ENCODE measurements at places on chromosomes 11 and 22.

DNA sequence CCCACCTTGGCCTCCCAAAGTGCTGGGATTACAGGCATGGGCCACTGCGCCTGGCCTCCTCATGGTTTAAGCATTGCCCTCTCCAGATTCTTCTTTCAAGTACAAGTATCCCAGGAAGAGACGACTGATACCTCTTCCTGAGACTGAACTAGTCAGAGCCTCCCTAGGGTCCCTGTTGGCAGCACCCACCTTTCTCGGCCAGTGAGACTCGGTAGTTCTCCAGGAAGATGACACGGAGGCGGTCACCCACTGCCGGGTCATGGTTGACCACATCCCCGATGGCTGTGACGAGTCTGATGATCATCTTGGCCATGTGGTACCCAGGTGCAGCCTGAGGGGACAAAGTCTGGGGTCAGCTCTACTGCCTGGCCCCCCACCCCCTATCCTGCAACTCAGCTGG is 7.2 kb upstream of the RASGRP2 start:
- DNase-seq = no peak

DNA sequence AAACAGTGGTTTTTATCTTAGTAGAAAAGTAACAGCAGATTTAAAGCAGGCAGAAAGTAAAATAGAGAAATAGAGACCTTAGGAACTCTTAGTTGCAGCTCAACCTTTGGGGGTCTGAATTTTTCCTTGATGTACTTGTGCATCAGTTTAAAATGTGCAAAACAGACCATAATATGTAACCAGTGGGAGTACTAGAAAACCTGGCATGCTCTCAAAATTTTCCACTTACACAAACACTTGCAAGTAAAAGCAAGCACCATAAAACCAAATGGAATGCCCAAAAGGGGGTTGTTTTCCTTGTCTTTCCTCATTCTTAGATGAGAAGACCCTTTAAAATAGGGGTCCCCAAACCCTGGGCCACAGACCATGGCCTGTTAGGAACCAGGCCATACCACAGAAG is 12.9 kb upstream of the MRGPRE start:
- DNase-seq = no peak

- no peak for DNase-seq
These were observed 79.0 kb downstream of the LDLRAD3 start for GRCh38 chr11:36022882-36023281.

GRCh38 chr11:119332111-119332765 is 2.1 kb upstream of the RNF26 start:
- no peak for DNase-seq

DNA sequence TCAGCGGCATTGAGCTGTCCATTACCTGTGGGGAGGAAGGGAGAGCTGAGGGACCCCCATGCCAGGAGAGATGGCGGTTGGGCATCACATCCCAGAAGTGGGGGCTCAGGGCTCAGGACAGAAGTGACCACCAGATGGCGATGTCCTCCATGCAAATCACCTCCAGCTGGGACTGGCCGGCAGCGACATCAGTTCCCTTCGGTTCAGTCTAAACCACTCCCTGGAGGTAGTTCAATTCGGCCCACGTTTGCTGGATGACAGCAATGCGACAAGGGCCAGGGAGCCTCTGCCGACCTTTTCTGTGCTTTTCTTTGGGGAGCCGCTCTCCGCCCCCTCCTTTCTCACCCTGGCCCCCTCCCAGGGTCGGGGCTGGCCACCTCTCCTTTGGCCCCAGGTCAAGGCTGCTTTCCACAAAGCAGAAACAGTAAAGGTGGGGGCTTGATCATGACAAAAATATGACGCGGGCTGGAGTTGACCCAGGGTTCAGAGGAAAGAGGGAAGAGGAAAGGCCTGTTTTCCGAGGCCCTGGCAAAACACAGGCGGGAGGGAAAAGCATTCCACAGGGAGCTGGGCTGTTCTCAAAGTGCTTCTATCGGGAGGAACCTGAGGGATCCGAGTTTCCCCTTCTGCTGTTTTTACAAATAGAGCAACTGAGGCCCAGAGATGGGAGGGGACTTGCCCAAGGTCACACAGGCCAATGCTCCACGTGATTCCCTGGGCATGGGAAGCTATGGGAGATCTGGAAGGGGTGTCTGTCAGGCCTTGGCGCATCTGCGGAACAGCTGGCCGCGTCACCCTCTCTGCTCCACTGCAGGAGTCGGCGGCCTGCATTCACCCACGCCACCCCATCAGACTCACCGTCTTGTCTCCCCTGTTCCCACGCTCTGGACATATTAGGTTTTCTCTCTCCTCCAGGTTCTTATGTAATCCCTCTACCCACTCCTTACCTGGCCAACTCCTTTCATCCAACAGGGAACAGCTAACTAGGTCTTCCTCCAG is 54.7 kb downstream of the FBXO7 start:
- peak; percentile 16 for DNase-seq

- DNase-seq = no peak
These were observed 39.6 kb downstream of the ARRB1 start for GRCh38 chr11:75311858-75312288.

DNA sequence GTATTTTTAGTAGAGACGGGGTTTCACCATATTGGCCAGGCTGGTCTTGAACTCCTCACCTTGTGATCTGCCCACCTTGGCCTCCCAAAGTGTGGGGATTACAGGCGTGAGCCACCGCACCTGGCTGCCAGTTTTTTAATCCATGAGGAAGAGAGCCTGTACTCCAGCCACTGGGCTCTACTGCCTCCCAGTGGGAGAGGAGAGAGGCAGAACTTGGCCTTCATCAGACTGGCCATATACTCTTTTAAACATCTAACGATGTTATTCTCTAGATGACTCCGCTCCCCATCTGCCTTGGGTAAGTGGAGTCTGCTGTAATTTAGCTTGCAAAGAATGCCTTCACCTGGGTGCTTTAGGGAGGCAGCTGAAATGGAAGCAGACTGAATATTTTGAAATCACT is 34.6 kb downstream of the SLC6A5 start:
- no peak for DNase-seq

DNA sequence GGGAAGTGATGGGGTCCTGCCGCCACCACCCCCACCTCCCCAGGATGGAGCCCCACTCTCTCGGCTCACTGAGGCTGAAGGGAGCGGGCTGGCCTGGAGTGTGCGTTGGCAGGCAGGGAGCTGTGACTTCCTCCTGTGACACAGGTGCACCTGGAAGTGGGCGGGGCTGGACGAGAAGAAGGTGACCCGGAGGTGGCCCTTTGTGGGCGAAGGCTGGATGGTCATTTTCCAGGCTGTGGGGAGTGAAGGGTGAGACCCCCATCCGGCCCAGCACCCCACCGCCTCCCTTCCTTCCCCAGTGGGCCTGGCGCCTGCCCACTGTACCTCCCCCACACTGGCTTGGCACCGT is 15.3 kb downstream of the IL17REL start:
- DNase-seq = no peak

- no peak for DNase-seq
These were observed 368.6 kb downstream of the TBC1D22A start for GRCh38 chr22:47130883-47131631.

DNA sequence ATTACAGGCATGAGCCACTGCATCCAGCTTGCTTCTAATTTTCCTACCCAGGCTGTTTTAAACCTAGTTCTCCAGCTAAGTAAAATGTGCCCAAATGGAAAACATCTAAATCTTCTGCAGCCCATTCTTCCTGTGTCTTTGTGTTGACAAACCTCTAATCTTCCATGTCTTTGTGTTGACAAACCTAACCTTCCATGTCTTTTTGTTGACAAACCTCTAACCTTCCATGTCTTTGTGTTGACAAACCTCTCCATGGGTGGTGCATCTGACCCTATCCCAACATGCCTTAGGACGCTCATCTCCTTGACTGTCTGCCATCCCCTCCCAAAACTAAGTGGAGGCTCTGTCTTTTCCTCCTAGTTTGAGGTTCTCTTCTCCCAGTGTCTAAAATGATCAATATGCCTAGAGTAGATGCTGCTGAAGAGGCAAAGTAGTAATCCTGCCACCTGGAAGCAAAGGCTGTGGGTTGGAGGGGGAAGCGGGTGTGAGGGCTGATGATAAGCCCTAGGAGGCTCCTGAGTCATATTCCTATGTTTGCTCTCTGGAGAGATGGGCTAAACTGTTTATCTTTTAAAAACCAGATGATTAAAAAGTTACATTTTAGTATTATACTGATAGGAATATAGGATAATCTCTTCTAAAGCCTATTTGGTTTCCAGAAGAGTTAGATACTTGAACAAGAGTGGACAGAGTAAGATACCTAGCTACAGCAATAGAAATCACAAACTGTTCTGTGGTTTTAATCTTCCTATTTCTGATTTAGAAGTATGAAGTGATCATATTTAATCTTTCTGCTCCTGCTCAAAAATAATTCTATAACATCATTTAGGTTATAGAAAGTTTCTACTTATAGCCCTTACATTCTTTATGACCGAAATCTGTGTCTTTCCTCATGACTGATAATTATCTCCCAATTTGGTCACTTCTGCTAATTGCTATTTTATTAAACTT is 7.9 kb downstream of the FEN1 start:
- DNase-seq = no peak

DNA sequence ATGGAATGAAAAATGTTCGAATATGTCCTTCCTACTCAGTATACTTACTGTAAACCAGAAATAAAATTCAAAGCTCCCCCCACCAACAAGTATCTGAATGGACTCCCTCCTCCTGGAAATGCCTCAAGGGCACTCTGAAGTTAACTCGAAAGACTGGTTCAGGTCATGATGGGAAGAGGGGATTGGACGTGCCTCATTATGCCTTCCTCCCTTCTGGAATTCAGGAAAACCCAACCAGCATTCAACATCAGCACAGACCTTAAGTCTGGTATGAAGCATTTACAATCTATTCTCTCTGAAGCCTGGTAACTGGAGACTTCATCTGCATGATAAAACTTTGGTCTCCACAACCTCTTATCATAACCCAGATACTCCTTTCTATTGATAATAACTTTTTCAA is 428.3 kb upstream of the RAG2 start:
- DNase-seq = no peak

DNA sequence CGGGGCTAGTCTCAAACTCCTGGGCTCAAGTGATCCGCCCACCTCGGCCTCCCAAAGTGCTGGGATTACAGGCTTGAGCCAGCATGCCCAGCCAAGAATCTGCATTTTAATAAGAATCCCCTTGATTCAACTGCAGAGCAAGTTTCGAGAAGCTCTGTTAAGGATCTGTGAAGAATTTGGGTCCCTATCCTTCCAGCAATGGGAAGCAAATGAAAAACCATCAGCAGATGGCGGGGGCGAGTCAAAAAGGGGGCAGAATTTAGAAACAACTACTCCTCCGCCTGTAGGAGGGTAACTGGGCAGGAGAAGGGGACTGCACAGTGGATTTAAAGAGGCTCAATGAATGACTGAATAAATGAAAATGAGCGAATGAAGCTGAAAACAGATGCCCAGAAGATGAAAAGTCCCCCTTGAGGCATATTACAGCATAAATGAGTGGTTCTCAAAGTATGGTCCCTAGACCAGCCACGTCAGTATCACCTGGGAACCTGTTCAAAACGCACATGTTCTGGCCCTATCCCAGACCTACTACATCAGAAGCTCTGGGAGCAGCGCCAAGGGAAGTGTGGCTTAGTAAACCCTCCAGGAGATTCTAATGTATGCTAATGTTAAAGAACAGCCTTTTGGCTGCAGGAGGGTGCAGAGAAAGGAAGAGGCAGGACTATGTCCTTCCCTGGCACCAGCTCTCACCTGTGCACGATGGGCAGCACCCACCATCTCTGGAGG is 15.0 kb downstream of the VWCE start:
- DNase-seq = no peak

DNA sequence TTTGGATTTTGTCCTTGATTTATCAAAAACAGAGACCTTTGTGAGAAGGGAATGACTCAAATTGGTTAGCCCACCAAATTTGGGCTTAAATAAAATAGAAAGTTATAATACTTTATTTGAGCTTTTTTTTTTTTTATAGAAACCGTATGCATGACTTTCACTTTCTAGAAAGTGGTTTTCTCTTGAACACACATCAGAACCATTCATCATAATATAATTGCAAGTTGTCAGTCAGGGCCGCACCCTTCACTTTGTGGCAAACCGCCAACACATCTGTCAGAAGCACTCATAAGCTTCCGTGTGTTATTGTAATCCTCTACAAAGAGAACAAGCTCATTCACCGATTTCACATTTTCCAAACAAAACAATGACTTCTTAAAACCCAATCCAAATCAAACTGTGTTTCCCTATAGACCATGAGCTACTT is 76.1 kb downstream of the SOX6 start:
- DNase-seq = no peak

GRCh38 chr11:14315130-14315529 is 43.9 kb downstream of the RRAS2 start:
- DNase-seq = no peak

- peak; percentile 18 for DNase-seq
These were observed 107.8 kb downstream of the FAR1 start for GRCh38 chr11:13776134-13776815.

- no peak for DNase-seq
These were observed 11.1 kb downstream of the GDPD5 start for GRCh38 chr11:75514596-75514995.

DNA sequence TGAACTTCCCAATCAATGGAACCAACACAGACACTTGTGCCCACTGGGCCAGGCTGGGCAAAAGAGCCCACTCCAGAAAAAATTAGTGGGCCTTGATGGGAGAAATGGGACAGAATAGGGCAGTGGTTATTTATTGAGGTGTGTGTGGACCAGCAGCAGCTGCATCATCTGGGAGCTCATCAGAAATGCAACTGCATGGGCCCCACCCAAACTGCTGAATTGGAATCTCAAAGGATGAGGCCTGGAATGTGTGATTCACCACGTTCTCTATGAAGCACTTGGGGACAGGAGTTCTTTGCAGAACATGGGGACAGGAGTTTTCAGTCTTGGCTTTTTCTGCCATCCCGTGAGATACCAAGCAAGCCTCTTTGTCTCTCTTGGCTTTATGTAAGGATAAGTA is 255.6 kb upstream of the PLET1 start:
- DNase-seq = no peak

Data from stimulated activated CD8-positive, alpha-beta memory T cell treated with anti-CD3 and anti-CD28 coated beads, Interleukin-4, amount 100 ng/mL, for 4 hours (primary cell).